ENCODE measurements at places on chromosomes 3 and 15.

DNA sequence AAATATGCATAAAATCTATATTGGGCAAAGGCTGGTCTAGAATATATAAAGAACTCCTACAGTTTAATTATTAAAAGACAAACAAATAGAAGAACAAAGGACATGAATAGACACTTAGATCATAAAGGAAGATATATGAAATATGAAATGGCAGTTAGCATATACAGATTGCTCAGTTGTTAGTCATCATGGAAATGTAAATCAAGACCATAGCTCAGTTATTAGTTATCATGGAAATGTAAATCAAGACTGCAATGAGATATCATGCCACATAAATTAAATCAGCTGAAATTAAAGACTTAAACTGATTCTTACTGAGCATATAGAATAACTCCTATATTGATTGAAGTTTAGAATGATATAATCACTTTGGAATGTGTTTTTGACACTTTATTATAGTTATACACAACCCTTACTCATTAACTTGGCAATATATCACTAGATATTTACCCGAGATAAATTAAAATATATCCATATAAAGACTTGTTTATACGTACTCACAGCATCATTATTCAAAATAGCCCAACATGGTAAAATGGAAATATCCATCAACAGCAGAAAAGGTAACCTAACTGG is 45.2 kb upstream of the GOLGA8B start:
- DNase-seq = no peak

DNA sequence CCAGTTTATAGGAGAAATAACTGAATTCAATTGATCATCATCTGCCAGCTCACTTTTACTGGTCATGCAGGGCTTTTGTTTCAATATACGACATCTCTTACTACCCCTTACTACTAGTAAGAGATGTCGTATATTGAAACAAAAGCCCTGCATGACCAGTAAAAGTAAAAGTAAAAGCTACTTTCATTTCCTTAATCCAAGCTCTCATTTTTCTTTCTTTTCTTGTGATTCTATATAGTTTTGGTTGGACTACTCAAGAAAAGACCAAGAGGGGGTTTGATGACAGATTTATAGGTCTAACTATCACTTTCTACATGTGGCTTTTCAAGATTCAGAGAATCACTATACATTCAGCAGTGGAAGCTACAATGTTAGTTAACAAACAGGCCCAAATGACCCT is 1237.3 kb downstream of the ROBO2 start:
- no peak for DNase-seq

DNA sequence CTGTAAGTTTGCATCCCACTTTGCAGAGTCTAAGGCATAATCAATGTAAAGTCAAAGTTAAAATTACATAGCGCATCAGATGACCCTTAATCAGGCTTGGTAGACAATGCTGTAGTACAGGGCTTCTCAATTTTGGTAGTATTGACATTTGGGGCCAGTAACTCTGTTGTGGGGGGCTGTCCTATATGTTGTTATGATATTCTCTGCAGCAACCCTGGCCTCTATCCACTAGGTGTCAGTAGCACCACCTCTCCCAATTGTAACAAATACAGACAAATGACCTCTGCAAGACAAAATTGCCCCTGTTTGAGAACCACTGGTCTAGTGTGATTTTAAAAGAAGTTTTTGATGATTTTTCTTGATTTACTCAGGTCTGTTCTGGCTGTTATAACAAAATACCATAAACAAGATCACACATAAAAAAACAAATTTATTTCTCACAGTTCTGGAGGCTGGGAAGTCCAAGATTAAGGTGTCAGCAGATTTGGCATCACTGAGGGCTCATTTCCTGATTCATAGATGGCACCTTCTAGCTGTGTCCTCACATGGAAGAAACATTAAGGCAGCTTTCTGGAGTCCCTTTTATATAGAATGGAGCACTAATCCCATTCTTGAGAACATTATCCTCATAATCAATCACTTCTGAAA is 37.6 kb upstream of the SLC9A9 start:
- no peak for DNase-seq

GRCh38 chr3:148389916-148390315 is 307.8 kb upstream of the AGTR1 start:
- DNase-seq = no peak

DNA sequence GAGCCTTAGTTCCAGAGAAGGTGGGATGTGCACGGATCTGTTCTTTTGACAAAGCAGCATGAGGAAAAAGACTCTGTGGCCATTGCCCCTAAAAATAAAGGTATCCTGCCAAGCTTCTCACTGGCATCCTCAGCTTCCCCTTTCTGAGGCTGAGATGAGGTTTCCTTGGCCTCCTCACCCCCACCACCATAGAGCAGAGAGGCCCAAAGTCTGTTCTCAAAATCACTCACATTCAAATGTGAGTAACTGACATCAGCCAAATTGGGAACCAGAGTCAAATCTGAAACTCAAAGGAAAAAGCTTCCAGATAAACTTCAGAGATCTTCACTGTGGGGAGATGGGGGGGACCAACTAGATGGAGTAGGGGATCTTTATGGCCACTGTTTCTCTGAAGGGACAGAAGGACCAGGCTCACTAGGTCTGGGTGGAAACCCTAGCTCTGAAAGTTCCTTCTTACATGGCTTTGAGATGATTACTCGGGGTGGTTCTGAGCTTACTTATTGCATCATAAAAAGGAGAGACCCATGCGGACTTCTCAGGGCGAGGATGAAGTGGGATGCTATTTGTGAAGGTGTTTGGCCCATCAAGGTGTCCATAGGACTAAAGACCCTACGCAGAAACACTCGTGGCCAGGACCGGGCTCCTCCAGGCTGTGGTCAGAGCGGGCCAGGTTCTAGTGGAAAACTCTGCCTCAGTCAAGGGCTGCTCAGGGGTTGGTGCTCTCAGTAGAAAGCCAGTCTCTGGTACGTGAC is 61.5 kb upstream of the MEF2A start:
- no peak for DNase-seq

DNA sequence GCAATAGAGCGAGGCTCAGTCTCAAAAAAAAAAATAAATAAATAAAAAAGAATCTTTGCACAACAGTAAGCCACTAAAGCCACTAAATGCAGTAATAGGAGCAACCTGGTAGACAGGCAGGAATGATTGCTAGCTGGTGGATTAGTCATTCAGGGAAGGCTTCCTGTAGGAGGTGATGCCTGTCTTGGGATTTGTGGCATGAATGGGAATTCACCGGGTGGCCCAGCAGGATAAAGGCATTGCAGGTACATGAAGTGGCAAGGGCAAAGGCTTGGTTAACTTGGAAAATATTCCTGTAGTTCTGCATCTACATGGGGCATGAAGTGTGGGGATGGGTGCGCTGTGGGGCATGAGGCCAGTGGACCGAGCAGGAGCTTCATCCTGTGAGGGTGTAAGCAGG is 94.5 kb downstream of the IQSEC1 start:
- DNase-seq = no peak

GRCh38 chr15:66635006-66635405 is 67.0 kb upstream of the SMAD6 start:
- DNase-seq = no peak

DNA sequence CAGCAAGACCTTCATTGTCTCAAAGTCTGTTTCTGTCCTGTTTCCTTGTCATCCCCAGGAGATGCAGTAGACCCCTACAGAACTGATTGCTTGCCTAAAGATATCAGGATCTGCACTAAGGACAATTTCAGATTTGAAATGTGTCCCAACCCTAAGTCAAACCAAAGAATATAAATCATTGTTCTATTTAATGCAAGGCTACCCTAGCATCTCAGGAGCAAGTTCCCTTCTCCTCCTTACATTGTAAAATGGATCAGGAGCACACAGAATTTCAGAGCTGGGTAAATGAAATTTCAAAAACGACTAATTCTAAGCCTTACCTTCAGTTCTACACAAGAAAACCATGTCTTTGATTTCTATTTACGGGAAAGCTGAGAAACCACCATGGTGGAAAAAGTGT is 360.9 kb upstream of the KCNH8 start:
- DNase-seq = no peak

DNA sequence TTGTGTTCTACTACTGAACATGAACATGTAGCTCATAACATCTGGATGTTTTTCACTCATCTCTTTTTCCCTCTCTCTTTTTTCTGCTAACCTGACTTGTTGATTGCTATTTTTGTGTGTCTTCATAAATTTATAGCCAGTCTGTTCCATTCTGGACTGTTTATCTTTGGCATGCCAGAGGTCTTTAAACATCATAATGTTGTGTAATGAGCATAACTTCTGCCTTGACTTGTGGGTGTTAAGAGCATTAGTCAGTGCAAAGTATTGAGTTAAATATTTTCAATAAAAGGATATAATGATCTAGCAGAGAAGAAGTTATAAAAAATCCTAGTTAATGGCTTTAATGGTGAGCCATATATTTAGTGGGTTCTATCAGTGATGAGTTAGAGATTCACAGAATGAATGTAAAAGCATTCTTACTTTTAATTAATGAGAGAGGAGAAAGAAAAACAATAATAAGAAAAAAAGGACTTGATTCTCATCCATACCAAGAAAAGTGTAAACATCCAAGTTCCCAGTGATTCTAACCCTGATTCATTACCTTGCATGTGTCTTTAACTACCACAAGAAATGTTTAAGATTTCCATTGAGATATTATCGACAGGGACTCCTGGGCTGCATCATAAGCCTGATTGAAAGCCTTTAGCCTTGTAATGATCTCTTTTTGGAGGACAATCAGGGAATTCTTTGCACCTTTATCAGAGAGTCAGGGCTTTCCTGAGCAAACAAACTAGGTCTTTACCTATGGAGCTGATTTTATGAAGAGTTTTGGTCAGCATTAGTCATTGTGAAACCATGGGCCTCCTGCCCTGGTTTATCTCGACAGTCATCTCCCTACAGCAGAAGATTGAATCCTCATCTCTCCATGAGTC is 22.9 kb downstream of the MITF start:
- DNase-seq = no peak

DNA sequence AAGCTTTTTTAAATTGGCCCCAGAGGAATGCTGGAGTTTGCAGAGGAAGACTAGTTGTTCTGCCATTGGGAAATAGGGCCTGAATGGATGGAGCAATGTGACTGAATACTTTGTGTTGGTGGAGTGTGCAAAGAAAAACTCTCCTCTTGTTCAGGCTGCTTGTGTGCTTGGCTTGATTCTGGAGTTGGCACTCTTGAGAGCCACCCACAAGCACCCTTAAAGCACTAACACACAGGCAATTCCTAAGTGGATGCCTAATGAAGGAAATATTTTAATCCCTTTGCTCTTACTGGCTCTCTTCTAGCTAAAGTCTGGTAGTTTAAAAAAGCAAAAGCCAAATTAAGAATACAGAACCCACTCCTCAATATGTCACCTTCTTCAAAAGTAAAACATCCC is 304.4 kb upstream of the C2CD4B start:
- no peak for DNase-seq

DNA sequence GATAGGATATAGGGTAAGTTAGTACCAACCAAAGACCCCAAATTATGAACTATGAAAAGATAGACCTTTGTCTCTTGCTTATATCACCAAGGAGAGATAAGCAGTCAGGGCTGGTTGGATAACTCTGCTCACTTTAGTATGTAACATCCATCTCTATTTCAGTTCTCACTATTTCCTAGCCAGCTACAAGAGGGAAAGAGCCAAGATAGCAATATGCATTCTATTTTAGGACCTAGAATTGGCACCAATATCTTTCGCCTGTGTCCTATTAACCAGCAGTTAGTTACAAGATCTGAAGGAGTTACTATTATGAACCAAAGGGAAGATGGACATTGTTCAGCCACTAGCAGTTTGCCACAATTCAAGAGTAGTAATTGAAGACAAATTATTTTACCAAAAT is 457.5 kb downstream of the NSUN3 start:
- DNase-seq = no peak

- no peak for DNase-seq
Measured at GRCh38 chr15:68608206-68608843, 29.5 kb downstream of the CORO2B start.

- DNase-seq = no peak
Measured at GRCh38 chr15:65937476-65937875, 68.2 kb downstream of the RAB11A start.

DNA sequence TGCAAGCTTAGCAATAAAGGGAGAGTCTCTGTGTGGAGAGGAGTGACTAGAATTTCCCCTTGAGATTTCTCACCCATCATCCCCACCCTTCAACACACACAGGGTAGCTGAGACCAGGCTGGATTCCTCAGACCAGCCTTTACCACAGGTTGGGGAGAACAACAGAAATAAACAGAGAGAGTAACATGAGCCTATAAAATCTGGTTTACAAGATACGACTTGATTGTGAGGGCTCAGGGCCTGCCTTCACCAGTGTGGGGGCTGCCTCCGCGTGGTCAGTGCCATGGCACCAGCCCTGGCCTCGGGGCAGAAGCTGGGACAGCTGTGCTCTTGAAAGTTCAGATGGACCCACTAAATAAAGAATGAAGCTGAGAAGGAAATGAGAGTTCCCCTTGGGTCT is 14.6 kb upstream of the MAGEF1 start:
- DNase-seq = peak; percentile 38

- DNase-seq = peak; percentile 26
Measured at GRCh38 chr15:79595306-79595705, 163.2 kb downstream of the MINAR1 start.

DNA sequence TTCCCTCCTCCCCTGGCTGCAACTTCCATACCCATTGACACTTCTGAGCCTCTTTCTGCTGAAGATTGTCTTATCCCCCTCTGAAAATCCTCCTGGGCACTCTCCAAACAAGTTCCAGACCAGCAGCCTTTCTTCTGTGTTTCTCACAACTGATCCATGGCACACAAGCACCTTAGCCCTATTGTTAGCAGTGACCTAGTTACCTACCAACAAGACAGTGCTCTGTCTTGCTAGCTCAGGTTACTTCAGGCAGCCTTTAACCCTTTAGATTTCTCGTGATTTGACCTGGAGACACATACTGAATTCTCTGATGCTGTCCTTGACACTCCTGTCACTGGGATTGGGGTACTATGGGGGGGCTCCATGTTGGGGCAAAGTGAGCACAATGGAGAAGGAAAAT is 82.1 kb downstream of the GTF2E1 start:
- DNase-seq = no peak

DNA sequence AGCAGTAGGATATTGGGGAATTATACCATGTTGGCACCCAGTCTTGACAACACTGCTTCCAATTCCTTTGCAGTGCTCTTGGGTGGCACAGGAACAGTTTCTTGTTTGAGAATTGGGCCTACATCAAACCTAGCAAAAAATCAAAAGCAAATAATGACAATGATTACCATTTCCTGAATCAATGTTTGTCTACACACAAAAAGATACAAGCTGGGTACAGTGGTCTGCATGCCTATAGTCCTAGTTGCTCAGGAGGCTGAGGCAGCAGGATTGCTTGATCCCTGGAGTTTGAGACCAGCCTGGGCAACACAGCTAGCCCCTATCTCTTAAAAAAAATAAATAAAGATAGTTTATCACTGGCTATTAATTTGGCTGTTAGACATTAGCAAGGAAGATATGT is 8.0 kb downstream of the MTFMT start:
- DNase-seq = no peak

- peak; percentile 69 for DNase-seq
Measured at GRCh38 chr3:129596194-129597086, 10.0 kb downstream of the PLXND1 start.

DNA sequence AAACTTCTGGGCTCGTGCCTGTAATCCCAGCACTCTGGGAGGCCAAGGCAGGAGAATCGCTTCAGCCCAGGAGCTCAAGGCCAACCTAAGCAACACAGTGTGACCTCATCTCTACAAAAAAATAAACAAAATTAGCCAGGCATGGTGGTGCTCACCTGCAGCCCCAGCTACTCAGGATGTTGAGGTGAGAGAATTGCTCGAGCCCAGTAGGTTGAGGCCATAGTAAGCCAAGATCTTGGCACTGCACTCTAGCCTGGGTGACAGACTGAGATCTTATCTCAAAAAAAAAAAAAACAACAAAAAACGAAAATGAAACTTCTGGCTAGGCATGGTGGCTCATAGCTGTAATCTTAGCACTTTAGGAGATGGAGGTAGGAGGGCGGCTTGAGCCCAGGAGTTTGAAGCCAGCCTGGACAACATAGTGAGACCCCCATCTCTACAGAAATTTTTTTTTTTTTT is 53.7 kb downstream of the PIK3CB start:
- DNase-seq = no peak
